ENCODE measurements at places on chromosomes 2 and 18.

DNA sequence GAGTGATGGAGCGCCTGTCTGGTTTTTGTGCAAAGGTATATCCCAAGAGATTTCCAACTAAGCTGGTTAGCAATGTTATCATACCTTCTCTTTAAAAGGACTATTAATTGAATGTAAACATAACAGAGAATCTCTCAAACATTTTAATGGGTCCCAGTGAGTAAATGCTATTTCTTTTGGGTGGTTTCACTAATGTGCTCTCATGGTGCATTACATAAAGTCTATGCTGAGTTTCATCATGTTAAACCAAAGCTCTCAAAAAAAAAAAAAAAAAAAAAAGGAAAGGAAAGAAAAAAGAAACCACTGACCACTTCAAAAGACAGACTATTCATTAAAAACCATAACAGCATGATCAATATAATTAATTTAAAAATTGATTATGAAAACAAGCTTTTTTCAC, 119.1 kb upstream of the SCN1A start:
- DNase-seq: no peak

GRCh38 chr18:25261768-25262167, 90.2 kb downstream of the ZNF521 start:
- DNase-seq: no peak

DNA sequence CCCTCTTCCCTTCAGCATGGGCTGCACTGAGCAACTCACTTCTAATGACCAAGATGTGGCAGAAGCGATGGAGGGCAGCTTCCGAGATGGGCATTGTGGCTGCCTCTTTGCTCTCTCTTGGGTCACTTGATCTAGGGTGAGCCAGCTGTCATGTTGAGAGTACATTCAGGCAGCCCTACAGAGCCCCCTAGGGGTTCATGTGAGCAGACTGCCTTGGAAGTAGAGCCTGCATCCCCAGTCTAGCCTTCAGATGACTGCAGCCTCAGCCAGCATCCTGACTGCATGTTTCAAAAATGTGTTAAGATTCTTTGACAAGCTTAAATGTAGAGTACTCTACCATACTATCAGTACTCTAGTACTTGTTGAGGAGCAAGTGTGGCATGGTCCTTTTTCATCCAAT, 143.9 kb downstream of the NCK2 start:
- DNase-seq: no peak

- no peak for DNase-seq
Observed at GRCh38 chr18:32425466-32425865, 45.2 kb downstream of the GAREM1 start.

Data from NCI-H2107 (cell line).